ENCODE measurements at places on chromosomes 16 and 17.
A peak's percentile ranks its signal among the peaks of the same experiment; 100 is the strongest.

DNA sequence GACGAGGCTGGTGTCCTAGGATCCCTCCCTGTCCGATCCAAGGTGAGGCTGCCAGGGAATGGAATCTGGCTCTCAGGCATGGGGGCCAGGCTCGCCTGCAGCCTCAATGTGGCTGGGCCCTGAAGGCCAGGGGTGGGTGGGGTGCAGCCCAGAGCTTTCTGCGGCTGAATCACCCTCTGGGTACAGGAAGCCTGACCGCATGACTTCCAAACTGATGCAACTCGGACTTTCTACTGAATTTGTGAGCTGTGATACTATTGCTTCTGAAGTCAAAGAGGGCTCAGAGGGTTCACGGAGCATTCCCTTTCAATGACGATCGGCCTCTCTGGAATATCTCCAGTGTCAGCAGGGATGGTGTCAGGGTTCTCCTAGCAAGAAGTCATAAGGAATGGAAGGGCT, 123.7 kb downstream of the METRNL start:
- DNase-seq = no peak

- DNase-seq = no peak
Observed at GRCh38 chr17:27797390-27798091, 2.8 kb downstream of the NOS2 start.

DNA sequence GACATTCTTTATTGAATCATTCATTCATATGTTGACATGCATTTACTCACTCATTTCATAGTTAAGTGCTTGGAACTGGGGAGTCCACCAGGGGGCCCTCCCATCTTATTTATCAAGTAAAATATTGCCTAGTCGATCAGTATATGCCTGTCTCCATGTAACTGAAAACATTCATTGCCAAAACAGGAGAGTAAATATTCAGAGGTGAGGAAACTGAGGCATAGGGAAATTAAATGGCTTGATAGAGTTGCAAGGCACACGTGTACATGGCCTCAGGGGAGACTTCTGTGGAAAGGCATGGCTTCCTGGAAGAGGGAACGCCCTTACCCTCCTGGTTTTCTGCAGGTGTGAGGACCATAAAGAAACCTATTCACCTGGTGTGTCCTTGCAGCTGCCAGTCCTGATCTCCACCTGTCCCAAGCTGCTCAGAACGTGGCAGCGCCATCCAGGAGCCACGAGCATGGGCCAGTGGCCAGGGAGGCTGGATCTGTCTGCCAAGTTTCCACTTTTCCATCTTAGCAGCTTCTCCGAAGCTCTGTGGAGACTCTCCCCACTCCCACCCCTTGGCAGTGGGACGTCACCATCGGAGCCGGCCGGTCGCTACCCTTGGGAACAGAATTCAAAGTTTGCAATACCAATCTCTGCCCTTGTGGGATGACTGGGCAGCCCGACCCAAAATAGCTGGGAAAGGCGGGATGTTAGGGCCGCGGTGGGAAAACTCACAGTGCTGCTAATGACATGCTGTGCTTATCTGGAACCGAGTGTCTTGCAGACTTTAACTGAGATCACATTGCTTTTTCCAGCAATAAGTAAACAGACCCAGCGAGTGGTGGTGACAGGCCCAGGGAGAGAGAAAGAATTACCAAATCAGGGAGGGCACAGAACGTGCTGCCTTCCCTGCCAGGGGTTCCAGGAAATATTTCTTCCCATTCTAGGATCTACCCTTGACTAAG, 4.1 kb upstream of the C1QTNF1 start:
- DNase-seq = no peak

GRCh38 chr16:57276596-57276995, 7.9 kb downstream of the PLLP start:
- peak; percentile 67 for DNase-seq

DNA sequence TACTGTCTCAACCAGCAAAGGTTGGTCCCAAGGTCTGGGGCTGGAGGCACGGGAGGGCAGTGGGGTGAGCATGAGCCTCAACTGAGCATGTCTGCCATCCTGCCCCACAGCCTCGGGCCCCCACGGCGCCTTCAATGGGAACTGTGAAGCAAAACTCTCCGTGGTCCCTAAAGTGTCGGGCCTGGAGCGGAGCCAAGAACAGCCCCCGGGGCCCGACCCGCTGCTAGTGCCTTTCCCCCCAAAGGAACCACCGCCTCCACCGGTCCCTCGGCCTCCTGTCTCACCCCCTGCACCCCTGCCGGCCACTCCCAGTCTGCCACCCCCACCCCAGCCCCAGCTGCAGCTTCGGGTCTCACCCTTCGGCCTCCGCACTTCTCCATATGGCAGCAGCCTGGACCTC, 4.2 kb downstream of the FBRS start:
- no peak for DNase-seq

DNA sequence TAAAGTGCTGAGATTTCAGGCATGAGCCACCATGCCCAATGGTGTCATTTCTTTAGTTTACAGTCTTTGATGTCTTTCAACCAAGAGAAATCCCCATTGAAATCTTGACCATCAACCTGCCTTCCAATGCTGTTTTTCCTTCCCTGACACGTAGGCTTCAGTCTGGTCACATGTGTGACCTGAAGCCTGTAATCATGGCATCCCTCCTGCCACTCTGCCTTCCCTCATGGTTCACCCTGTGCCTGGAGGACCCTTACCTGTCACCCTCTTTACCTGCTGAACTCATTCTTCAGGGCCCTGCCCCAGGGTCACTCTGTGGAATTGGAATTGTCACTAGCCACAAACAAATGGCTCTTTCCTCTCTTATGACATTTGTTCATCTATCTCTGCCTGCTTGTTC, 18.1 kb upstream of the ARHGAP23 start:
- DNase-seq = no peak

DNA sequence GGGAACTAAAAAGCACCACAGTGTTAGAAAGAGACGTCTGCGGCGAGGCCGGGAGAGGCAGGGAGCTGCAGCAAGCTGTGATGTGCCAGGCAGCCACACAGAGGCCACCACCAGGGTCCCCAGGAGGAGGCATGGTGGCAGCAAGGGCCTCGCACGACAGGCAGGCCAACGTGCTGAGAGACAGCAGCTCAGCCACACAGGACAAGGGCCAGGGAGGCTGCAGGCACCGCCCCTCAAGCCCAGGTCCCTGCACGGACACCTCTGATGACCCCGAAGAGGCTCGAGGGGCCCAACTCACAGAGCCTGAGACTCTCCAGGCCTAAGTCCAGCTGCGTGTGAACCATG, 5.7 kb downstream of the HAGH start:
- DNase-seq = no peak

GRCh38 chr17:65085951-65086350, 29.4 kb upstream of the GNA13 start:
- DNase-seq = no peak

DNA sequence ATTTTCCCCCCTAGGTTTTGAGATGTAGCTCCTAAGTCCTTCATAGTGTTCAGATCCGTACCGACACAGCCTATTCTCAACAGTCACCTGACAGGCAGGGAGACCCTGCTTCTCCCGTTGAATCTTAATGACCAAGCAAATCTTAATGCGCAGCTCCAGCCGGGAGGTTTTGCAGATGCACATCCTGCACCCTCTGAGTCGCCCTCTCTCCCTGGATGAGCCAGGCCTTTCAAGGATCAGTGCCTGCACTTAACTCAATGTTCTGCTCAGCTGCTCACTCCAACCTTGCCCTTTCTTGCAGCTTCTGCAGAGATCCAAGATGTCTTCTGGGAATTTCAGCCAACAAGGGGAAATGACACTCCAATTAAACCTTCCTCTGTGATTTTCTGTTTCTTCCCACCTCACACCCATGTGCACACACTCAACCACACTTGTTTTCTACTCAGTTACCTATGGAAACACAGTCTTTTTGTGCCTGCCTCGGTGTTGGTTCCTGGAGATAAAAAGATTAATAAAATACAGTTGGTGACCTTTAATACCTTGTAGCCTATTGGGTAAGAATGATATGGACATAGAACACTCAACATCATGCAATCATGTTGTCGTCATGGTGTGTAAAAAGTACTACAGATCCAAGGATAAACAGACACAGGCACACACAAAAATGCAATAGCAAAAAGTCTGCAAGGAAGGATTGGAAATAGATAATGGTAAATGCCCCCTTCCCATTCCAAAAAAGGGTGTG, 76.9 kb upstream of the DYNLRB2 start:
- DNase-seq = no peak

- no peak for DNase-seq
Observed at GRCh38 chr16:13013043-13013442, 111.6 kb downstream of the SHISA9 start.

GRCh38 chr16:14036889-14037288, 34.2 kb upstream of the MRTFB start:
- DNase-seq = no peak

GRCh38 chr17:16073845-16074244, 74.2 kb downstream of the TTC19 start:
- no peak for DNase-seq

DNA sequence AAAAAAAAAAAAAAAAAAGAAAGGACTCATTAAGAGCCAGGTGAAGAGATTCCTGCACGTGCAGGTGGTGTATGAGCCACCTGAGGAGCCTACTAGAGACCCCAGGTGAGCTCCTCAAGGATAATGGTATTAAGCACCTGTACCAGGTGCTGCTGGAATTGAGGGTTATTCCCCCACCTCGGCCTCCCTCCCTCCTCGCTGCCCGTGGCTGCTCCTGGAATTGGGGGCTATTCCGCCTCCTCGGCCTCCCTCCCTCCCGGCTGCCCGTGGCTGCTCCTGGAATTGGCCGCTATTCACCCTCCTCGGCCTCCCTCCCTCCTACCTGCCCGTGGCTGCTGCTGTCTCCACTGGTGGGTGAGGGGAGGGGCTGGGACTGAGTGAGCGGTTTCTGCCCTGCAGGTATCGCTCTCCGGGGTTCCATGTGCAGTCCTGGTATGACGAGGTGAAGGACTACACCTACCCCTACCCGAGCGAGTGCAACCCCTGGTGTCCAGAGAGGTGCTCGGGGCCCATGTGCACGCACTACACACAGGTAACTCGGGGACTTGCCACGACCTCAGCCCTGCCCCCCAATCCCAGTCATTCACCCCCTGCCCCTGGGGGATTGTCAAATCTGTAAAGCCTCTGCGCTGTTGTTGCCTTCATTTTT, 29.3 kb downstream of the CRISPLD2 start:
- DNase-seq = no peak

DNA sequence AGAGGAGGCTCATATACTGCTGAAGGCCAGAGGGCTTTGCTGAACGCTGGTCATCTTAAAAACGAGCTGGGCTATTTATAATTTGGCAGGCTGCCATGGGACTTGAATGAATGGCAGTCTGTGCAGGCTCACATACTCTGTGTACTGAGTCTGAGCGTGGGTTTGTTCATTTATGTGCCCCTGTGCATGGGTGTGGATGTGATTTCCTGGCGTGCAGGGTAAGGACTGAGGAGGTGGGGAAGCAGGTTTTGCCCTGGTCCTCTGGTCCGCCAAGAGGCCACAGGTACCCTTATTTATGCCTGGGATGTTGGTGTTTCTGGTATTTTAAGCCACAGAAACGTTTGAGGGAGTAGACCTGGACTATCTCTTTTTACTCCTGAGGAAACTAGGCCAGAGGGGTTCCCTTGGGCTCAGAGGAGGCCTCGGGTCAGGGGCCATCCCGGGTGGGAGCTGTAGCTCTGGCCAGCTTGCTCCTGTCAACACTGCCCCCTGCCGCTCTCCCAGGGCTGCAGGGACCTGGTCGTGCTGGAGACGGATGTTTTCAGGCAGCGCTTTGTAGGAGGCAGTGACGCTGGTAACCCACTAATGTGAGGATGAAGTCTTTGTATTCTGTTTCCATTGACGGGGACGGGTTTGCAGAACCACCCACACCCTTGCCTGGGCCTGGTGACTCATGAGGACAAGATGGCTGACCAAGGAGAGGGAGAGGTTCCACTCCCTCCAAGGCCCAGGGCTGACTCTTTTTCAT, 184.4 kb downstream of the MSI2 start:
- peak; percentile 66 for DNase-seq

DNA sequence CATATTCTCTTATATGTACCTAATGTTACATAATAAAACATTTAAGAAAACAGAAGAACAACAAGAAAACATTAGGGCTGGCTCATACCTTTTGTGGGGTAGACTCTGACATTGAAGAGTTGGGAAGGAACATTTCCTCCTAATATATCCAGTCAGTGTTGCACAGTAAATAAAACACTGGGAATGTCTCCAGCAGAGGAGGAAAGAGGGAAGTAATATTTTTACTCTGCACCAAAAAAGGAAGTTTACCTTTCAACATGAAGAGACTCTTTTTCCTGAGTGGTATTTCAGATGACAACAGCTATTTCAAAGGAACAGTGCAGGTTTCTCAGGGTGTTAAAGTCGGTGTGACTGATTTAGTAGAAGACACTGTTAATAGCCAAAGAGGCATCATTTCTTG, 31.9 kb downstream of the EPN2 start:
- no peak for DNase-seq

DNA sequence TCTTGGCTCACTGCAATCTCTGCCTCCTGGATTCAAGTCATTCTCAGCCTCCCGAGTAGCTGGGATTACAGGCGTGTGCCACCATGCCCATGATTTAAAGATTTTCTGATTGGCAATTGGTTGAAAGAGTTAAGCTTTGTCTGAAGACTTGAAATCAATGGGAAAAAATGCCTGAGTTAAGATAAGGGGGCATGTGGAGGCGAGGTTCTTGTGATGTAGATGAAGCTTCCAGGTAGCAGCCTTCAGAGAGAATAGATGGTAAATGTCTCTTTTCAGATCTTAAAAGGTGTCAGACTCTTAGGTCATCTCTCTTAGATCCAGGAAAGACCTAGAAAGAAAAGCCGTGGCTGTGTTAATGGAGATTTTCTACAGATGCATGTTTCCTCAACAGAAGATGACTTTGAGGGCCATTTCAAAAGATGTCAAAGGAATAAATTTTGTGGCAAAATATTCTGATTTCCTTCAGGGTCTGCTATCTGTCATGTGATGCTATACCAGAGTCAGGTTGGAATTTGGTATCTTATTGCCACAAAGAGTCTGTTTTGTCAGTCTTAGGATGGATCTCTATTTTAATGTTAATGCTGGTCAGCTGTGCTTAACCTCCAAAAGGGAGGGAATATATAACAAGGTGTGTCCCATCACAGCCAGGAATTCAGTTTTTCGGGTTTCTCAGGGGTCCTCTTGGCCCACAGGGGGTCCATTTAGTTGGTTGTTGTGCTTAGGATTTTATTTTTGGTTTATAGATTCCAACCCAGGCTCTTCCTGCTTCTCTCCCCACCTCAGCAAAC, 58.3 kb upstream of the AKTIP start:
- no peak for DNase-seq

DNA sequence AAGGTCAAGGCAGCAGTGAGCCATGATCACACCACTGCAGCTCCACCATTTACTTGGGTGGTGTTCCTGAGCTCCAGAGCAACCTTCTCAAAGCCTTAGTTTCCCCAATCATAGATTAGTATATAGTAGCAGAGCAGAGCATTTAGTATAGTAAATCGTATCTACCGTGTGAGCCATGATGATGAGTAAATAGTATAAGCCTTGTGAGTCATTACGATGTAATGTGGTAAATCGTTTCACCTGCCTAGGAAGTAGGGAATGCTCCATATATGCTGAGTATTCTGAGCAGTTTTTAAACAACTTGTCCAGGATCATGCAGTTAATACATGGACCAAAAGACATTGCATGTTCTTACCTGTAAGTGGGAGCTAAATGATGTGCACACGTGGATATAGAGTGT, 66.4 kb downstream of the SCNN1B start:
- peak; percentile 39 for DNase-seq
